ENCODE measurements at places on chromosomes 4 and X. TPM values are rescaled to one million over a fixed set of nuclear protein-coding genes. Genes with fewer than 3 reads are reported as not detected.

- no peak for DNase-seq
Measured at GRCh38 chrX:95058815-95059214, 1384.8 kb downstream of the FAM133A start.

- DNase-seq: no peak
Measured at GRCh38 chr4:77651820-77652219, 46.2 kb downstream of the CXCL13 start.

DNA sequence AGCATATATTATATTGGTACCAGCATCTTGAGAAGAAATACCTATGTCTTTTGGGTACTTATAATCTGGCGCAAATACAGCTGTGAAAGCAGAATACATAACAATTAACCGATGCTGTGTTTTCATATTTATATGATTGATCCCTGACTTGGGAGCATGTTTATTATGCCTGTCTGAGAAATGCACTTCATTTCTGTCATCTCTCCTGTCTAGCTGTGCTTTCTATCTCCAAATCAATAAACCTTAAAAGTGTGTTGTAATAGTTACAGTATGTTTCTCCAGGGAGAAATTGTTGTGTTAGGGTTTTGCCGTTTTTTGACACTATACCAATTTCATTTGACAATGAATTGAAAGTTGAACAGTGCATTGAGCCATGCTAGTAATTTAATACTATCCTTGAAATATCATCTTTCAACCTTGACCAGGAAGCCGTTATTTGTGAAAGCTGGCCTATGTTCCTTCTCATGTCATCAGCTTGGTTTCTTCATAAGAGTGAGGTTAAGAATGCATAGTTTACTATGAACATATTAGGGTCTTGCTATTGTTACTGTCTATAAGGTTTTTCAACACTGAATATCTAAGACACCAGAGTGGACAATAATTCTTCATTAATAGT is 206.2 kb upstream of the PCDH18 start:
- no peak for DNase-seq

GRCh38 chr4:58957711-58958110 is 1847.5 kb upstream of the IGFBP7 start:
- no peak for DNase-seq

DNA sequence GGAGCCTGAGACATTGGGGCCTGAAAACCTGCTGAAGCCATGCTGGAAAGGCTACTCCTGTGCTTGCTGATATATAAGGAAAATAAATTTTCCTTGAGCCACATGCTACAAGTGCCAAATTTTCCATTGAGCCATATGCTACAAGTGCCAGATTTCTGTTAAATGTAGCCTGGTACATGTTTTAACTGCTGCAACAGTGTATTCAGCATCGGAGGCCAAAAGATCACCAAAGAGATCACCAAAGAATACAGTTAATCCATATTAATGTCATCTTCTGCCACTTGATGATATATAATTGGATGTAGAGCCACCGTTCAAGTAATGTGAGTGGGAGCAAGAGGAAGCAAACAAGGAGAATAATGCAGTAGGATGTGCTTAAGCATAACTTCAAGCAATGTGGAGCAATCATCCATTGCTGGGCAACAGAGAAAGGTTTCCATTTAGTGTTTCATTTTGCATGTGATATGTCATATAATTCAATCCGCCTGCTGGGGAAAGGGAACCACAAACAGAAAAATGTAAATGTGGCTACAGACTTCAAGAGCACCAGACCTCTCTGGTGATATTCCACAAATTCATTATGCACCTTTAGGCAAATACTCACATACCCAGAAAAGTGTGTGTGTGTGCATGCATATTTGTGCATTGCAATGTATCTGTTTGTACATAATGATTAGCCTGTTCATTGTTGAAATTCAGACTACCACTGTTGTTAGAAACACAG is 295.9 kb downstream of the KCNIP4 start:
- DNase-seq: no peak

GRCh38 chrX:72346302-72346949 is 40.7 kb upstream of the CITED1 start:
- no peak for DNase-seq

DNA sequence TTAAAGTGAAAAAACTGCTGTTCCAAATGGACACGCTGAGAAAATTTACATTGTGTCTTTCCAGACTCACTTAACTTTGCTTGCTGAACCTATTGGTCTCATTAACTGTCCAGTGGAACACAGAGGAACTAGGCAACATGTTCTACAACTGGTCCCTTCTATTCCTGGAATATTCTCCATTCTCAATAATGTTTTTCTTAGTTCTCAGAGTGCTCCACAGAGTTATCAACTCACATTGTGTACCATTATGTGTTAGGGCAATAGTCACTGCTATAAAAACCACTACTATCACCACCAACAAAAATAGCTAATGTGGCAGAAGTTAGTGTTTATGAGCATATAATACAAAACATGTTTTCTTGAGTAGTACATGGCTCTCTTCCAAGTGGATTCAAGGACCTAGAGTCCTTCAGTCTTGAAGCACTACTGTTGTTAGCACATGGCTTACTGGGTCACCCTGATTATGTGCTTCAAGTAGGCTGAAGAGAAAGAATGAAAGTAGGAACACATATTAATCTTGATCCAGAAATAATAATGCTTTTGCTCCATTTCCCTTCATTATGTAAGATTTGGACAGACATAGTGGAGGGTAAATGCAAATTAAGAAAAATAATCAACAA is 865.3 kb upstream of the HS3ST1 start:
- DNase-seq: no peak

- DNase-seq: no peak
Measured at GRCh38 chr4:118941799-118942198, 53.1 kb downstream of the SYNPO2 start.

- DNase-seq: no peak
Measured at GRCh38 chr4:87375719-87376291, 15.2 kb downstream of the HSD17B11 start.

GRCh38 chrX:23745786-23746185 is 2.7 kb upstream of the ACOT9 start:
- DNase-seq: no peak

DNA sequence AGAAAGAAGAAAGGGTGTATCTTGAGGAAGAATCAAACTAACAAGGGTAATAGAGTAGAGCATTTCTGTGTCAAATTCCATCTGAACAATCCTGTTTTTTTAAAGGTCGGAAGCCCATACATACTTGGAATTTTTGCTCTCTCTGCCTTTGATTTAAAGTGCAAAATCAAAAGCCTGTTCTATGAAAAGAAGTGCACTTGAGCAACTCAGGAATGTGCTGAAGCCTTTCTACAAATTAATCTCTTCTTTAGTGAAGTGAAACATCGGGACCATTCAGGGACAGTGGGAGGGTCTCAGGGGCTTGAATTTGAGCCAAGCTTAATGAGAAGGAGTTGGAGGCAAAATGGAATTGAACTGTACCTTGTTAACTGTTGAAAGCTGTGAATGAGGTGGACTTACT is 1008.5 kb upstream of the LCORL start:
- DNase-seq: no peak

DNA sequence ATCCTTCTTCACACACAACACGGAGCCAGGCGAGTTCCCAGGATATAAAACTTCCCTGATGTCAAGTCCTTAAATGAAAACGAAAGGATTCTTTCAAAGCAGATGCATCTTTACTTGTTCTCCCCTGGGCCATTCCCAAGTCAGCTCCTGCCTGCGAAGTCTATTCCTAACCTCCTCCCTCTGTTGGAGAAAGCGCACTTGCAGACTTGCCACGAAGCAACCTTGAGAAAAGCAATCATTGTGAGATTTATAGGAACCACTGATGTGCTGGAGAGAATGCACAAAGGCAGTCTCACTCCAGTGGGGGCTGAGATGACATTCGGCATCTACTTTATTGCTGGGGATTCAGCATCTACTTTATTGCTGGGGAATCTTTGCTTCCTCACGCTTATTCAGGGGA is 155.7 kb downstream of the NSUN7 start:
- no peak for DNase-seq

- no peak for DNase-seq
Measured at GRCh38 chr4:112029771-112030171, 115.5 kb upstream of the FAM241A start.

- DNase-seq: no peak
Measured at GRCh38 chrX:79140731-79141130, 3.8 kb upstream of the GPR174 start.

DNA sequence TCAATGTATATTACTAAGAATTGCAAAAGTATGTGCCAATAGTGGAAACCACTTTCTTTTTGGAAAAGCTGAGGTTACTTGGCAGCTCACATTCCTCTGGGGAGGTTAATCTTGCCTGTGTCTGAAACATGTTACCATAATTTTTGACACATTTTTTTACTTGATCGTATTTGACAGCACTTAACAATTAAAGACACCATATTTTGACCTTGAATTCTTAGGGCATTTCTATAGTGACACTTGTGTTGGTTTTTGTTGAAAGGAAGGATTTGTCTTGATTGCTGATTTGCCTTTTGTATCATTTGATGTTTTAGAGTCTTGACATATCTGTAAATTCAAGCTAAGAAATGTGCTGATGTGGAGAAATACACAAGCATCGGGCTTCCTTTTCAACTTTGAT is 2135.5 kb downstream of the PCDH7 start:
- DNase-seq: no peak

GRCh38 chr4:23455456-23456158 is 434.2 kb downstream of the PPARGC1A start:
- no peak for DNase-seq

GRCh38 chr4:98181809-98182208 is 38.5 kb upstream of the STPG2 start:
- no peak for DNase-seq

MAGEB17 gene
- not detected for total RNA-seq

MAGEC1 gene
- total RNA-seq: not detected

All from natural killer cell treated with Interleukin-12 subunit alpha and Interleukin-12 subunit beta and Interleukin-15 and Interleukin-18, amount 100 ng/mL, for 72 hours (primary cell).